ENCODE measurements at places on chromosomes 7 and 10.

DNA sequence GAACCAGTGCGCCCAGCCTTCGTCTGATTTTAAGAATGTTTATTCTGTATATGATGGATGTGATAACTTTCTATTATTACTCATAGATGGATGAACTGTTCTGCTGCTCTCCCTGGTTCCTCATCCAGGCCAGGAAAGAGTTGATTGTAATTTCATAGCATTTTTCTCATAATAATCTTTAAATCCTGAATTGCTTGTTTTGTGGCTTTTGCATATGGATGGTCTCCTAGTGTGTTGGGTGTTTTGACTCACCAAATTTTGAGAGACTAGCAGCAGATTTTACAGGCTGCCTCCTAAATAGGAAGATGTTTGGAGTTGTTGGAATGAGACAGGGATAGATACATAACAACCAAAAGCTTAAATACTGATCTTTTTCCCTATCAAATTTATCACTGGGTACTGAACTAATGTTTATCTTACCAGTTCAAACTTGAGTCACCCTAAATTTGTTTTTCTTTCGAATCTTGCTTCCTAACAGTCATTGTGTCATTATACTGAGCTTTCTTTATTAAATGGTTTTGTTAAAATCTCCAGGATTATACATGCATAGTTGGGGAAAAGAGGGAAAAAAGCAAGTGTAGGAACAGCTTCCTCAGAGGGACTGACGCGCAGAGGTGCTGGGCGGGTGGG, 106.0 kb upstream of the GATA3 start:
- DNase-seq = no peak

DNA sequence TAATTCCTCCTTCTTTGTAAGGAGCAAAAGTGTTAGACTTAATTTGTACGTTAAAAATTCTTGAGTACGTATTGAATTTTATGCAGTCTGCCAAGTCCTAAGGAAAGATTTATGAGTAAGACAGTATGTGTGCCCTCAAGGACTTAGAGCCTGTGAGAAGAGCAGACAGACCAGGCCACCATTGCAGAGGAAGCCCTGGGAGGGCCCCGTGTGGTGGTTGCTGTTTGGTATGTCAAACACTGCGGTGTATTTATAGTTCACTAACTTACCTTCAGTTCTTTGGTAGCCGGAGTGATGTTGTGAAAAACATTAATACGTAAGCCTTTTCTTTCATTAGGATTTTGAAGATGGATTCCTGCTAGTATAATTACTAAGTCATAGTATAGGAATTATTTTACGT, 82.9 kb downstream of the GALNT11 start:
- no peak for DNase-seq

GRCh38 chr10:7233259-7233991, 177.4 kb downstream of the SFMBT2 start:
- DNase-seq = no peak

GRCh38 chr7:16091701-16092310, 329.5 kb downstream of the CRPPA start:
- DNase-seq = no peak

DNA sequence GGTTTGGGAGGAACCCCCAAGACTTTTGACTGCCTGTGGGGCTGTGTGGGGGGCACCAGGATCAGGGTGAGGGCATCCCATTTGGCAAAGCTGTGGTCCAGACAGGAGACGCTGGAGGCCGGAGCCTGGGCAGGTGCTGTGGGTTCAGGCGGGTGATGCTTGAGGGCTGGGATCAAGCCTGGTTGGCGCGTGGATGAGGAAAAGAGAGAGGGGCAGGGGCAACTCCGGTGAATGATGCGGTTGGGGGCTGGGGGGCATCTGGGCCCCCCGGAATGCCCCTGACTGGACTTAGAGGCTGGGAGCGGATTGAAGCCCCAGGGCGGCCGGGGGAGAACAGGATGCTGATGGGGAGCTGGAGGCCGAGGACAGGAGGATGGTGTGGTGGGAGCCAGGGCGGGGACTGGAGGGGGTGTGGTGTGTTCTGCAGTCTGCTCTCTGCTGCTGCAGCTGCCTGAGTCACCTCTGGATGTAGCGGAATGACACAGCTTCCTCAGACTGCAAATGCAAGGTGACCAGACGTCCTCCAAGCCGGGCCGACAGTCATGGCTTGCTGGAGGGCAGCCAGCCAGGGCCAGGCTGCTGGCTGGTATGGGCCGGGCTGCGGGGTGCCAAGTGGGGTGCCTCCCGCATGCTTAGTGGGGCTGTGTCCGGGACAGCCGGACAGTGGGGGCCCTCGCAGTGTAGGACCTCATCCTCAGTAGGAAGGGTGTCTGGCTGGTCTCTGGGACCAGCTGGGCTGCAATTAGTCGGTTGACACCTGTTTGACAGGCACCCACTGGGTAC, 3.2 kb downstream of the MAFK start:
- DNase-seq = no peak

DNA sequence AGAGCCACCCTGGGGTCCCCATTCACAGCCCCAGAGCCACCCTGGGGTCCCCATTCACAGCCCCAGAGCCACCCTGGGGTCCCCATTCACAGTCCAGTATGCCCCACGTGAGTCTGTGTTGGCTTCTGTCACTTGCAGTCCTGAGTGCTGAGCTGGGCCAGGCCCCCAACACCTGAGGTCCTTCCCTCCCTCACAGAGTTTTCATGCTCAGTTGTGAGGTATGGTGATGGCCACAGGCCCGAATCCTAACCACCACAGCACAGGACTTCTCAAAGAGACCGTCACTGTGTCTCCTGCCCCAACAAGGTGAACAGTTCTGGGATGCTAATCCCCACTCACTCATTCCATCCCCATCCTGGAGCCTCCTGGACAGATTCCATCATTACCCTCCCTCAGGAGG, 239.2 kb downstream of the PTPRN2 start:
- no peak for DNase-seq

- DNase-seq = no peak
Observed at GRCh38 chr10:107054469-107055156, 109.9 kb downstream of the SORCS1 start.

Data from T-helper 9 cell (primary cell).